Activated T-cell treated with anti-CD3 and anti-CD28 coated beads for 1 hour (primary cell): ENCODE measurements at places on chromosomes 12 and 14.

DNA sequence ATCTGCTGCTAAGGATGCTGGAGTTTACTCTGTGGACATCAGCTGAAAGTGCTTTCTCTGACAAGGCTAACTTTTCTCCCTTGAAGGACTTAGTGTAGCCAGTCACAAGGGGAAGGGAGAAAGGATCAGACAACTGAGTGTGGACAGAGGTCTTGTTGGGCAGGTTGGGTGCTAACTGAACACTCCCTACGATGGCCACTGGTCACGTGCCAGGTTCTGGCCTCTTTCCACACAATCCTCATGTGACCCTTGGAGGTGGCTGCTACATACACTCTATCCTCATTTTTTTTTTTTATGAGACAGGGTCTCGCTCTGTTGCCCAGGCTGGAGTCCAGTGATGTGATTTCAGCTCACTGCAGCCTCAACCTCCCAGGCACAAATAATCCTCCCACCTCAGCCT lies 39.7 kb downstream of the FOXN4 start:
- no peak for DNase-seq

DNA sequence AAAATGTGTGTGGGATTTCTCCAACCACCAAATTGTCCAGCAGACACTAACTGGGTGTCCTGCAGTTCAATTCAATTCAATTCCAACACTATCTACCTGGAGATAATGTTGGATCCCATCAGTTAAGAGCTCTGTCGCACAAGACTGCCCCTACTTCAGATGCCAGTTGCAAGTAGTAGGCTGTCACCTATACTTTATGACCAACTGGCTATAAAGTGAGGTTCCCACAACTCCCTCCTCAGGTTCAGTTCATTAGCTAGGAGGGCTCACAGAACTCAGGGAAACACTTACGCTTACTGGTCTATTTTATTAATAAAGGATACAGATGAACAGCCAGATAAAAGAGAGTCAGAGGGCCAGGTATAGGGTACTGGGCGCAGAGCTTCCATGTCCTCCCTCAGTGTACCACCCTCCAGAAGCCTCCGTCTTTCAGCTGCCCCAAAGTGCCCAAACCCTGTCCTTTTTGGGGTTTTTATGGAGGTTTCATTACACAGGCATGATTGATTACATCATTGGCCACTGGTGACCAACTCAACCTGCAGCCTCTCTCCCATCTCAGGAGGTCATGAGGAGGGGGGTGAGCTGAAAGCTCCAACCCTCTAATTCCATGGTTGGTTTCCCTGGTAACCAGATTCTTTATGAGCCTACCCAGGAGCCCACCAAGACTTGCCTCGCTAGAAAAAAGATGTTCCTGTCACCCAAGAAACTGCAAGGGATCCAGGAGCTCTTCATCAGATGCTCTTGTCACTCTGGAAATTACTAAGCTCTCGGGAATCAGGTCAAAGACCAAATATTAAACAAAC lies 7.5 kb upstream of the SERPINA5 start:
- DNase-seq = no peak

DNA sequence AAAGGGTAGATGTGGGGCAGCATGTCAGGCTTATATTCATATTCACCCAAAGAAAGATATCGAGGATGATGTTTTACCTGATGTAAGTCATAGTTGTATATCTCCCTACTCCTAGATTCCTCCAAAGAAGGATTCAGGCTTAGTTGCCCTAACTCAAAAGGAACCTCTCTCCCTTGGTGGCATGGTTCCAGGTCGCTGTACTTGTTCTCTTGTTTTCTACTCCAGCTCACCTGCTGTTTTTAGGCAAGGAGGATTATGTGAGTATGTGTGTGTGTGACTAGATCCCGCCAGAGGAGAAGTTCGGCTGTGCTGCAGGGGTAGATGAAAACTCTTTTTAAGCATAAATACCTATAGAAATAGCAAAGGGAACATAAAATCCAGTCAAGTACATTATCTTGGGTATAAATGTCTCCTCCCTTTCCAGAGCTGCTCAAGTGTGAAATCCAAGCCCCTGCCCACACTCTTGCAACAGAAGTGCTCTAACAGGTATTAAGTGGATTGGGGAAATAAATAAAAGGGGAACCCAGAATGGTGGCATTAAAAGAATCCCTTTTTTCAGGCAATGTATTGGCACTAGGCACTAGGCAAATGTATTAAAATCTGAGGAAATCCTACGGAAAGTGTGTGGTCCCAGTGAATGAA lies 375.7 kb downstream of the ZFP36L1 start:
- no peak for DNase-seq

DNA sequence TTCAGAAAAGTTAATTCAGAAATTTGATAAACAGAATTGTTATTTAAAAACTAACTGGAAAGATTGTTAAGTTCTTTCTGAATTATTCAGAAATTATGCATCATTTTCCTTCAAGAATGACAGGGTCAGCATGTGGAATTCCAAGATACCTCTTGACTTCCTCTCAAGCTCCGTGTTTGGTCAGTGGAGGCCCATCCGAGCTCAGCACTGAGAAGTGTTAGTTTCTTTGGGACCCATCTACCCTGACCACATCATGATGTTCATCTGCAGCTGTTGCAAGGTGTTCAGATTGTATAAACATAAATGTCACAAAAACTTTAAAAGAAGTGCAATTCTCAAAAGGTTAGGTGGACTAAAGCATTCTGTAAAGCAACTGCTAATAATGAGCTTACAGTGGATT lies 33.7 kb downstream of the MDM2 start:
- no peak for DNase-seq

DNA sequence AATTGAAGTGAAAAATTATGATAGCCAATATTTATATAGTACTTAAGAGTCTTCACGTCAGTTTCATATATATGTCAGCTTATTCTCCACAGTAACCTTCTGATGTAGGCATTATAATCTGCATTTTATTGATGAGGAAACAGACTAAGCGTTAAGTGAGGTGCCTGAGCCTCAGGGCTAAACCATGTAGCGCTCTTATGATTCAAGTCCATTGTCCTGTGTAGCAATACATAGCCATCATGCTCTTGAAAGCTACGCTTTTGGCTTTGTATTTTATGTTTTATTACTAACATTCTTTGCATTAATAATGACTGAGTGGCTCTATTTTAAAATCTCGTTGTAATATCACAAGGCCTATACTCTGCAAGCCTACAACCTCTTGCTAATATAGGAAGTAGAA lies 79.0 kb downstream of the ANO6 start:
- DNase-seq = no peak

DNA sequence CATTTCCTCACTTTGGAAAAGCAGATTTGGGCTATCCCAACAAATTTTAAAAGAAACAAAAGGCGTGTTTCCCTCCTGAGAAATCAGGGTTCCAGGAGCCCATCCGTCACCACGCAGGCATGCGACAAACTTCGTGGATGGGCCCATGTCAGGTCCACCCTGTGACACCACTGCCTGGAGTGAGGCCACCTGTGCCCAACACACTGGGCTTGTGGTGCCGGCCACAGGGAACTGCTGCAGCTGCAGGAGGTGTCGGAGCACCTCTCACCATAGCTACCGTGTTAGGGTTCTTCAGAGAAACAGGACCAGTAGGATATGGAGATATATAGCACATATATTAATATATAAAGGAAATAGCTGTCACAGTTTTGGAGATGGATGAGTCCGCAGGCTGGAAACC lies 53.0 kb upstream of the BCL11B start:
- no peak for DNase-seq

DNA sequence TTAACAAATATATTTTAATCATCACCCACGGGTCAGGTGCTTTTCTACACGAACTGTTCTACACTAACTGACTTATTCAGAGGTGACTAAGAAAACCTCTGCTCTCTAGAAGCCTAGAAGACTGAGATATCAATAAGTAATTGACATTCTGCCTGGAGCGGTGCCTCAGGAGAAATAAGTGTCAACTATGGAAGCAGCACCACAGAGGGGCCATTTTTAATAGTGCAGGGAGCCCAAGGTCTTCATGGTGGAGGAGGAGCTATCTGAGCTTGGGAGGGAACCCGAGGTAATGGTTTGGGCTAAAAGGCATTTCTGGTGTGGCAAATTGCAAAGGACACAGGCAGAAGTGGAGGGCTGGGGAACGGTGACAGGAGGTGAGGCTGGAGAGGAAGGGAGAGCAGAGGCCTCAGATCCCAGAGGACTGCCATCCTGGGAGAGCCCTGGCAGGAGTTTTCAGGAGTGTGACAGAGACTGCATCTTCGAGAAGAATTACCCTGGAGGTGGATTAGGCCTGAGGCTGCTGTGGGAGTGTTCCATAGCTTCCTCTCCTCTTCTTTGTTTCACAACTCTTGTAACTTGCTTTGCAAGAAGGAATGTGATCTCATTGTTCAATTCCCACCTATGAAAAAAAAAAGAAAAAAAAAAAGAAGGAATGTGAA lies 123.1 kb downstream of the NPAS3 start:
- DNase-seq = no peak

GRCh38 chr14:36271939-36272907 lies 48.2 kb downstream of the MBIP start:
- DNase-seq = no peak

DNA sequence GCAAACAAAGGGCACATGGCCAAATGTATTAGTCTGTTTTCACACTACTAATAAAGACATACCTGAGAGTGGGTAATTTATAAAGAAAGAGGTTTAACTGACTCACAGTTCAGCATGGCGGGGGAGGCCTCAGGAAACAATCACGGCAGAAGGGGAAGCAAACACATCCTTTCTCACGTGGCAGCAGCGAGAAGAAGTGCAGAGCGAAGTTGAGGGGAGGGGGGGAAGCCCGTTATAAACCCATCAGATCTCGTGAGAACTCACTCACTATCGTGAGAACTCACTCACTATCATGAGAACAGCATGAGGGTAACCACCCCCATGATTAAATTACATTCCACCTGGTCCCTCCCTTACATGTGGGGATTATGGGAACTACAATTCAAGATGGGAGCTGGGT lies 66.1 kb downstream of the ST8SIA1 start:
- no peak for DNase-seq

DNA sequence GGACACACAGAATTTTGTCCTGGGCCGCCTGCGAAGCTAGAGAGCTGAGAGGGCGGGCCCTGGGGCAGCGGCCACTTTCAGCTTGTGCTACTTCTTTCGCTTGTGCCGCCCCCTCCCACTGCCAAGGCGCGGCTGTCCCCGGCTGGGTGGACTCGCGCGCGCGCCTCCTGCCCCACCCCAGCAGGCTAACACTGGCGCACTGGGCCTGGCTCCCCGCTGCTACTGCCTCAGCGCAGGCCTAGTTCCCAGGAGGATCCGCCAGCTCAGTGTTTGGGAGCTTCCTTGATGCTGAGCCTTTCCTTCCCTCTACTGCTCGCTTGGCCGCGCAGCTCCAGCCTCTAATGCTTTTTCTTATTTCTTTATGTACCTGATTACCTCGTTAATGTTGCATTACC lies 27.4 kb upstream of the METAP2 start:
- DNase-seq = no peak

DNA sequence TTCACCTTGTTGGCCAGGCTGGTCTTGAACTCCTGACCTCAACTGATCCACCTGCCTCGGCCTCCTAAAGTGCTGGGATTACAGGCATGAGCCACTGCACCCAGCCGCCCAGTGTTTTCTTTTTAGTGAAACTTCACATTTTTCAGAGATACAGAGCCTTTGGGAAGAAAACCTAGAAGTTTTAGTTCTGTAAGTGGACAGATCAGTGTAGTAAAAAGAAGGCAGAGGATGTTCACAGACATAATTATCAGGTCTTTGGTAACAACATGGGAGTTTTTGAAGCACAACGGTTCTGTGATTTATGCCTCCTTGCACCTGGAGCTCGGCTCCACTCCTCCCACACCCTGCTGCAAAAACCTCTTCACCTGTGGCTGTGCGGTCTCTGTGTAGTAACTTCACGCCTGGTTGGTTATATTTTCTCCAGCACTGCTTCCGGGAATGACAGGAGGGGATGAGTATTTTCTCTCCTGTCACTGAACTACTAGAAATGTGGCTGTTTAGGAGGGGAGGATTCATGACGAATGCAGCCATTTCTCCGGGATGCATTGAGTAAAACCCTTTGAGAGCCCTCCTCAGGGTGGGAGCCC lies 67.0 kb downstream of the ARF6 start:
- DNase-seq = no peak

DNA sequence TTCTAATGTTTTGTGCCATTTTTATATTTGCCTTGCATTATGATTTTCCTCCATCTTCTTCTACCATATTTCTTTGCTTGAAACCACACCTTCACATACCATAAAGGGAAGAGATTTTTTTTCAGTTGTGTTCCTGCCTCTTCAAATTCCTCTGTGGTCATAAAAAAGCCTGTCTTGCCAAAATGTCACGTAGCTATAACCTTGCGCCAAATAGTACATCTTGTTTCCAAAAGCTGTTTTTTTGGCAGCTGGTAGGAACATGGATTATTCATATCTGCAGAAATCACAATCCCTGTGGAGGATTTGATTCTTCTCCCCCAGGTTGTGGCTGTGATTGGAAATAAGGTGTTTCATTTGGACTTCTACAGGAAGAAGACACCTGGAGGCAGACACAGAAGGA lies 133.6 kb upstream of the SLC35F4 start:
- no peak for DNase-seq

GRCh38 chr12:40947797-40948196 lies 240.3 kb upstream of the PDZRN4 start:
- no peak for DNase-seq

DNA sequence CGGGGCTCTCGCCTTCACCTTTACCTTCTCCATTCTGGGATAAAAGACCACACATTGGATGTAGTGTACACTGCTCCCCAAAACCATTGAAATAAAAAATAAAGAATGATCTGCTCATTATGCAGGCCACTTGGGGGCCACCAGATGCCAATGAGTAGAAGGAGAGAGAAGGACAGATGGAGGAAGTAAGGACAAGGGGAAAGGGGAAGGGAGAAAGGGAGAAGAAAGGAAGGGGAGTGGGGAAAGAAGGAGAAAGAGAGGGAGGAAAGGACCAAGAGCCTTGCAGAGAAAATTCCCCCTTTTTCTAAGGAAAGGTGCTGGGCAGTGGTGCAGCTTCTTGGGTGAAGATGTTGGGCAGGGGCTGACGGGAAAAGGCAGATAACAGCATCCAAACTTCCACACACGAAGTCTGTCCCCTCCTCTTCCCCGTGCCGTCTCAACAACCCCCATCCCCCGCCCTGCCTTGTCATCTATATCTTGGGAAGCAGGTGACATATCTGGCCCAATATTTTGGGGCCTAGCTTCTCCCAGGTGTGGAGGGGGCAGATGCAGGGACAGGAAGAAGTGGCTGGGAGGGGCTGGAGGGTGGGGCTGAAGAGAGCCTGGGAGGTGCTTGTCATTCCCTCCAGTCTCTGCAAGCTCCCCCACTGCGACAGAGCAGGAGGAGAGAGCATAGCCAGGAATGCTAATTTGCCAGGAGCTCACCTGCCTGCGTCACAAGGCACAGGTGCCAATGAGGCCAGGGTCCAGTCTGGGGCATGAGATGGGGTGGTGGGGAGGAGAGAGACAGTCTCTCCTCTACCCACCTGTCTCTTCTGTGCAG lies 107.5 kb downstream of the SINHCAF start:
- no peak for DNase-seq

DNA sequence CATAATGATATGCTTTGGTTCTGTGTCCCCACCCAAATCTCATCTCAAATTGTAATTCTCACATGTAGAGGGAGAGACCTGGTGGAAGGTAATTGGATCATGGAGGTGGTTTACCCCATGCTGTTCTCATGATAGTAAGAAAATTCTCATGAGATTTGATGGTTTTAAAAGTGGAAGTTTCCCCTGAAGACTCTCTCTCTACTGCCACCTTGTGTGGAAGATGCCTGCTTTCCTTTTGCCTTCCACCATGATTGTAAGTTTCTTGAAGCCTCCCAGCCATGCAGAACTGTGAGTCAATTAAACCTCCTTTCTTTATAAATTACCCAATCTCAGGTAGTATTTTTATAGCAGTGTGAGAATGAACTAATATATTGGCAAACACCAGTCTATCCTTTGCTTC lies 260.4 kb upstream of the PPFIA2 start:
- no peak for DNase-seq

- no peak for DNase-seq
These were observed 1012.0 kb downstream of the FLRT2 start for GRCh38 chr14:86541972-86542371.
